ENCODE measurements at places on chromosomes 13 and 19.

DNA sequence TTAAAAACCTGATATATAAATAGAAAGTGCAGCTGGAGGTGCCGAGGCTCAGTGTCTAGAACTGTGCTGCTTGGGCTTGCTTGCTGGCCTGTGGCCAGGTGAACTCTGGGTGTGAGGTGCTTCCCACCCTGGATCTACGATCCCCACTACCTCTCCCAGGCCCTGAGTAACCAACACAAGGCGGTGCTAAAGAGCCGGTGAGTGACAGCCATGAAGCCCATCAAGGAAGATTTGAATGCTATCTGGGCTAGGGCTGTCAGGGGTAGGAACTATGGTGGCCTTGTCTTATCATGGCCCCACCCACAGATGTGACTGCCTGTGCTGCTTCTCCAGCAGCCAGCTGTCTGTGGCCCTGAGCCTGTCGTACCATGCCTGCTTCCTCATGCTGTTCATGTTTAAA lies 25.6 kb upstream of the ZNF91 start:
- DNase-seq: no peak

DNA sequence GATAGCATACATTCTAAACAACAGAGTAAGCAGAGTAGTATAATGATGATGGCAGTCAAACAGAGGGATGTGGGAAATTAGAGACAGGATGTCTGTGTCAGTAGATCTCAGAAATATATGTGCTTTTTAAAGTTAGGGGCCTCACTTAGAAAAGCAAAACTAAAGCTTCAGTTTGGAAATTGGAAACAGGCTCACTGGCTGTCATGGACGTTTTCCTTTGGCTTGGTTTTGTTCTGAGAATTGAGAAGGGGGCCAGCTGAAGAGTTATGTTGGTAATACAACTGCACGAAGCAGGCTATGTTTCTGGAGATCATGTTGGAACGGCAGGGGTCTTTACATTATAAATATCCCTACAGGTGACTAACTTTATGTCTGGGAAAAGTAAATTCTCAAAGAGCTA lies 261.3 kb downstream of the LMO7 start:
- DNase-seq: no peak

- no peak for DNase-seq
Measured at GRCh38 chr13:95209109-95209508, 92.1 kb downstream of the ABCC4 start.

DNA sequence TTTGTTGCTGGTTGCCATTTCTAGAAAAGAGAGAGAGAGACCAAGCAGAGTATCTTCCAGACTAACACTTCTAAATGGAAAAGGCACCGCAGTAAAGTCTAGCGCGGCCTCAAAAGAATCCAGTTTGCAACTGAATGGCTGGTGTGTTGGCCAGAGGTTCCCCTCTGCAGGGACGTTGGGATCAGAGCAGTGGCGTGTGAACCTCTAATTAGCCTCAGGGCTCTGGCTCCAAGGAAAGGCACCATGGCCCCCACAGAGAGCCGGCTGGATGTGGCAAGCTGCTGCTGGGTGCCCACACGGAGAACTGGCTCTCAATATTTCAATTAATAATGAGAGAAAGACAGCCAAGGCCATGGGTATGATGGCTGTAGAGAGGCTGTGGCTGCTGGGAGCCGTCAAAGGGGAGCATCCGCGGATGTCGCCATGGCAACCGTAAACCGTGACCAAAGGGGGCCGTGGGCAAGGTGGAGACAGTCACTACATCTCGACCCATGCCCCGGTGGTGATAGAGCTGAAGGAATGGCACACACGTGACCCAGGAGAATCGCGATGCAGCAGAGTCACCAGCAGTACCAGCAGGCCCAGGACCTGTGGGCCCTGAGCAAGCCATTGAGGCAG lies 9.5 kb downstream of the VSTM2B start:
- no peak for DNase-seq

DNA sequence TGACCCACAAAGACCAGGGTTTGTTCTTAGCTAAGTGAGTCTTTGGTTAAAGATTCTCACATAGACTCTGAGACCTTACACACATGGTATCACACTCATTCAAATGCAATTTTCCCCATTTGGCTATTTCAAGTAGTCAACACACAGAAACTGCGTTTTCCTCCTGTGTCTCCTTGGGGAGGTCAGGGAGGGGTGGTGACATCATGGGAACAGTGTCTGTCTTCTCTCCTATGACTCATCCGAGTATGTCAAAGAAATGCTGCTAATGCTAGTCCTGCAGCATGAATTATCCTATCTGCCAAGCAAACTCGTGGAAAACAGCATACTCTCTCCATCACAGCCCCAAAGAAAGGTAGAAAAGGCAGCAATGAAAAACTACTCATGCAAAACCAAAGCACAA lies 100.2 kb downstream of the ENOX1 start:
- peak; percentile 29 for DNase-seq

DNA sequence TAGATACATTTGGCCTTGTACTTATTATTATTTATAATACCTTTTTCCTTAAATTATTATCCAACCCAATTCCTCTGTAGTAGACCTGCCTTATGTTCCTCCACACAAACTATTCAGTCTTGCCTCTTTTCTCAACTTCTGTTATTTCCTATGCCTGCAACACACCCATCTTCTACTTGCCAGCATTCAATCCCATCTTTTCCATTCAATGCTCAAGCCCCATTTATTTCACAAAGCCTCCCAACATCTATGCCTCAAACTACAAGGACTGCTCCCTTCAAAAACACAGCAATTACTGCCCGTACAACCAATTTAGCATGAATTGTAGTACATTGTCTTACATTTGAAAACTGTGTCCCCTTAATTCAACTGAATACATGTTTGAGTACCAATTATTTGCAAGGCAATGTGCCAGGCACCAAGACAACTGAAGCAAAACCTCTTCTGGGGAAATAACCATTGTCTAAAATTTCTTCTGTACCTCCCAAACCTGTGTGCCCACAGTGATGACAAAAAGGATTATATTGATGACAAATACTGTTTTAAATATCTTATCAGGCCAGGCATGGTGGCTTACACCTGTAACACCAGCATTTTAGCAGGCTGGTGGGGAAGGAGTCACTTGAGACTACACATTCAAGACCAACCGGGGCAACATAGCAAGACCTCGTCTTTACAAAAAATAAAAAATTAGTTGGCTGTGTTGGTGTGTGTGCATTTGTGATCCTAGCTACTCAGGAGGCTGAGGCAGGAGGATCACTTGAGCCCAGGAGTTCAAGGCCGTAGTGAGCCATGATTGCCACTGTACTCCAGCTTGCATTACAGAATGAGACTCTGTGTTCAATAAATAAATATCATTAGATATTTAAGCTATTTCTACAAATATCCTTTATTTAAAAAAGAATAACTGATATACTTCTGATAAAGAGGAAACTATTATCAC lies 35.1 kb downstream of the ELF1 start:
- DNase-seq: no peak

DNA sequence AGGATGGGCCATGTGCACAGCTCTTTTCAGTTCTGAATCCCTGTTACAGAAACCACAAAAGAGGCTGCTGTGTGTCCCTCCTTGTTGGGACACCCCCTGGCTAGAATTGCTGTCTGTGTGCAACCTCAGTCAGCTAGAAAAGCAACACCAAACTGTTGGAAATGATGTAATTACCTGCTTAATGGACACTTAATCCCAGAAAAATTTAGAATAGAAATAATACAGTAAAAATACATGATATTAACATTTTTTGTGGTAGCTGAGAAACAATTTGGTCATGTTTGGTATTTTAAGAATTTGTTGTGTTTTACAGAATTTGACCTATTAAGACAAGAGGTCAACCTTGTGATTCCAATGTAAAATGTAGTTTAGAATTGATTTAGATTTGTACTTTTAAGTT lies 46.8 kb downstream of the FAM124A start:
- DNase-seq: no peak

DNA sequence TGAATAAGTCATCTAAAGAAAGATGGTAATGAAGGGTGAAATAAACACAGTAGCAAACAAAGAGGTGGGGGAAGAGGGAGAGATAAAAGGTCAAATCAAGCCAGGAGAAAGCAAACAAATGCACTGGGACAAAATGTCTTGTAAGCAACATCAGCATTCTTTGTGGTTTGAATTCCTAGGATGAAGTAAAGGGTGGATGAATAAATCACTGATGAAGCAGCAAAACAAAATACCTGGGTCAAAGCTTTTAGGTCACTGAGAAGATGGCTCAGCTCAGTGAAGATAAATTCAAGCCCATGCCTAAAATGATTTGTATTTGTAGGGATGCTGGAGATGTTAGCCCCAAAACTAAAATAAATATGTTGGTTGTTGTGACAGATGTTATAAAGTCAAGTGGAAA lies 86.5 kb upstream of the FBXL3 start:
- DNase-seq: no peak

DNA sequence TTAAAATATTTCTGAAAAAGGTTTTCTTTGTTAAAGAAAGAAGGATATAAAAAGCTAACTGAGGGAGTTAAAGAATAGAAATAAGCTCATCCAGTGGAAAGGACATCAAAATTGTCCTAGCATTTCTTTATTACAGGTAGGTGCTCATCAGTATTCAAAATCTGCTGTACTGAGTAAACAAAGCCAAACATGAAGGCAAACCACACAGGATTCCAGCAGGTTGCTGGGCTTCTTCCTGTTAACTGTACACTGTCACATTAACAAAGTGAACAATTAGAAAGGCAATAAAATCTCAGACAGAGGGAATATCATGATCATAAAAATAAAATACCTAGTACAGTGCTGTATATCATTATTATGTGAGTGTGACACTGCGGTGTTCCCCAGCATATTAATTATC lies 1541.0 kb downstream of the SLITRK5 start:
- no peak for DNase-seq

DNA sequence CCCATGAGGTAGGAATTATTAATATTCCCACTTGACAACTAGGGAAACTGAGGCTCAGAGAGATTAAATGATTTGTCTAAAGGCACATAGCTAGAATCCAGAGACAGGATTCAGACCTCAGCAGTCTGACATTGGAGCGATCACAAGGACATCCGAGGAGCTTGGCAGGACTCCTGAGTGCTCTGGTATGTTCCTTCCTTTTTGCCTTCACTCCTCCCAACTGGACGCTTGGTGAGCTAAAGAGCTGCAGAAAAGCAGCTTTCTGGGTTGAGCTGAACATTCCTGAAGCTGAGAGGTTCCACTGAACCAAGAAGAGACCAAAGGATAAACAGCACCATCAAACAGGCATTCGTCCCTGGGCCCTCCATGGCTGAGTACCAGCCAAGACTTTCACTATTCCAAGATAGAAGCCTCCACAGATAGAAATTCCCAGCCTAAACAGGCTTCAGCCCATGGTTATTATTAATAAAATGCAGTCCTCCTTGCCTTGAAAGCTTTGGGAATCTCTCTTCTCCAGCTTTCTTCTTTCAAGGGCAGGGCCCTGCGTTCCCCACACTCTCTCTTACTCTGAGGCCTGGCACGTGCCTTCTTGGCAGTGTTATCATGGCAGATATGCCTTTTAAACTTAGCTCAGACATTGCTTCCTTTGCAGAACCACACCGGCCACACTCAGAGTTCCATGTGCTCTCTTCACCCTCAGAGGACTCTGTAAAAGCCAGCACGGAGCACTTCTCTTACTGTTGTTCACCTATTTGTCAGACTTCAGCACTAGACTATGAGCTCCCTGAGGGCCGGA lies 97.1 kb downstream of the CYSLTR2 start:
- no peak for DNase-seq

DNA sequence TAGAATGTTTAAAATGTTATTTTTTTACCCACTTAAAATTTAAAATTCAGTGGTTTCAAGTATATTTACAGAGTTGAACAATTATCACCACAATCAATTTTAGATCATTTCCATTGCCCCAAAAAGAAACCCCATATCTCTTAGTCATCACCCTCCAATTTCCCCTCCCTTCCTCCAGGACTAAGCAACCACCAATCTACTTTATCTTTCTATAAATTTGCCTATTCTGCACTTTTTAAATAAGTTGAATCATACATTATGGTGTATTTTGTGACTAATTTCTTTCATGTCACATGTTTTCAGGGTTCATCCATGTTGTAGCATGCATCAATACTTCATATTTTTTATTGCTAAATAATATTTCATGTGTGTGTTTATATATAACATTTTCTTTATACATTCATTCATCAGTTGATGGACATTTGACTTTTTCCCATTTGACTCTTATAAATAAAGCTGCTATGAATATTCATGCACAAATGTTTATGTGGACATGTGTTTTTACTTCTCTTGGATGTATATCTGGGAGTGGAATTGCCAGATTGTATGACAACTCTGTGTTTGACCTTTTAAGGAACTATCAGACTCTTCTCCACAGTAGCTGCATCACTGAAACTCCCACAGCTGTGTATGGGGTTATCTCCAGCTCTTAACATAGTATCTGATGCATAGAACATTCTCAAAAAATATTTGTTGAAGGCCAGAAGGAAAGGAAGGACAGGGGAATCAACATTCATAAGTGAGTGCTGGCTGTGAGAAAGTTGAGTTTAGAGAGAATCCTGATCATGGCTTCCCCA lies 107.8 kb upstream of the OXGR1 start:
- no peak for DNase-seq

DNA sequence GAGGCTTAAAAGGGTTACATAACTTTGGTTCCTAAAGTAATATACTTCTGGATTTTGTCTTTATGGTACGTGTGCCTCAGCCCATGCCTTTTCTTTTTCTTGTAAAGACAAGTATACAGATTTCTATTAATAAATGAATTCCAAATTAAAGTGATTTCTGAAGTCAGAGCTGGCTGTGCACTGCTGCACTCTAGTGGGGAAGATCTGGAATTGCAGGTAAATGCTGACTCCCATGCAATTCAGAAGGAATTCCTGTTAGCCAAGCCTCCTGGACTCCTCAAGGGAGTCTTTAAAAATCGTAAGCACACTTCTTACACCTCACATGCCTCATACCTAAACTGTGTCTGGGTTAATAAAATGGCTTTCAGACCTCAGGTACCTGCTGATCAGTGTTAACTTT lies 118.4 kb upstream of the SLC7A1 start:
- peak; percentile 10 for DNase-seq

GRCh38 chr13:73505376-73505890 lies 446.6 kb downstream of the KLF5 start:
- DNase-seq: no peak

DNA sequence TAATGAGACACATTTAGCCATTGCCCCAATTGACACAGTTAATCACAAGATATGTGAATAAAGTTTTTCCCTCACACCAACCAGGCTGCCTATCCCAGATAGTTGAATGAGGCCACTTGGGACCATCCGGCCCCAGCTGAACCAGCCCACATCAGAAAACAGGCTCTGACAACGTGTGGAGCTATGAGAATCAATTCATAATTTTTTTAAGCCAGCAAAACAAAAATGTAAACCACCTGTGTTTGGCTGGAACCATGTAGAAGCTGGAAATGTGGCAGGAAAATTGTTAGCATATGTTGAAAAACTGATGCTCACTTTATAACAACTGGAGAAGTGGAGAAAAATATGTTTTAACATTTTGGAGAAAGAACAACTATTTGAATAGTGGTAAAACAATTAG lies 1161.3 kb downstream of the SLITRK1 start:
- DNase-seq: no peak

GRCh38 chr13:112953591-112954487 lies 15.2 kb upstream of the MCF2L start:
- DNase-seq: no peak

GRCh38 chr13:99287551-99287950 lies 19.6 kb downstream of the GPR183 start:
- no peak for DNase-seq

- no peak for DNase-seq
Measured at GRCh38 chr19:3346677-3347353, 19.6 kb upstream of the NFIC start.

Measured in RKO (cell line).